GM23248 (cell line): ENCODE measurements at places on chromosomes 2 and 18.

DNA sequence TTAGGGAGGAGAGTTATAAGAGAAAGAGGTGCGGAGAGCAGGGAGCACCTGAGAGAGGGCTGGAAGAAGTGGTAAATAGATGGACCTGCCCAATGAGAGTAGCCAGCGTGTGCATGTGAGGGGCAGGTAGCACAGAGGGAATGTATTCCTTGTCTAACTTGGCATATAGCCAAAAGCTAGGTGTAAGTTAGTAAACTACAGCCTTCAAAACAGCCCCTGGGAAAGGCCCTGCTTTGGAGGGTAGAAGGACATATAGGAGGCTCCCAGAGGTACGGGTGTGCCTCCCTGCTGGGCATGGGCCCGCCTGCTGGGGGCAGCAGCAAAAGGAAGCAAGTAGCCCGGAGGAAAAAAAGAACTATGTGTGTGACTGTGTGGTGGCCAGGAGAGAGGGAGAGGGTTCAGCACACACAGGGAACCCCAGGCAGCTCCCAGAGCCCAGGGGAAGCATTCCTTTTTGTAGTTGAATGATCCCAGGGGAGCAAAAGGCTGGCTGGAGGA lies 48.0 kb downstream of the TCF7L1 start:
- no peak for DNase-seq

GRCh38 chr2:61898810-61899209 lies 6.7 kb upstream of the COMMD1 start:
- peak; percentile 47 for DNase-seq

- no peak for DNase-seq
Measured at GRCh38 chr18:7454429-7454828, 112.7 kb upstream of the PTPRM start.

- DNase-seq: no peak
Measured at GRCh38 chr2:128738446-128739110, 419.9 kb upstream of the HS6ST1 start.

- no peak for DNase-seq
Measured at GRCh38 chr2:59969161-59969560, 584.3 kb downstream of the BCL11A start.
